CD4-positive, alpha-beta memory T cell (primary cell): ENCODE measurements at places on chromosomes 2 and 18. TPM values are rescaled to one million over a fixed set of nuclear protein-coding genes. Genes with fewer than 3 reads are reported as not detected.

- no peaks in the 10 kb centered on the region for H3K4me1 ChIP-seq
- DNase-seq = no peak
- H3K36me3 ChIP-seq = no peaks in the 10 kb centered on the region
- no peak overlapping the region for H3K4me3 ChIP-seq
These were observed 343.5 kb downstream of the MTX2 start for GRCh38 chr2:176612736-176613135.

- H3K27ac ChIP-seq = no peak overlapping the region
- no peak overlapping the region for H3K4me3 ChIP-seq
- no peaks in the 10 kb centered on the region for H3K27me3 ChIP-seq
- H3K4me1 ChIP-seq = no peaks in the 10 kb centered on the region
- no peaks in the 10 kb centered on the region for H3K36me3 ChIP-seq
These were observed 229.9 kb downstream of the ACKR3 start for GRCh38 chr2:236799391-236800026.

DNA sequence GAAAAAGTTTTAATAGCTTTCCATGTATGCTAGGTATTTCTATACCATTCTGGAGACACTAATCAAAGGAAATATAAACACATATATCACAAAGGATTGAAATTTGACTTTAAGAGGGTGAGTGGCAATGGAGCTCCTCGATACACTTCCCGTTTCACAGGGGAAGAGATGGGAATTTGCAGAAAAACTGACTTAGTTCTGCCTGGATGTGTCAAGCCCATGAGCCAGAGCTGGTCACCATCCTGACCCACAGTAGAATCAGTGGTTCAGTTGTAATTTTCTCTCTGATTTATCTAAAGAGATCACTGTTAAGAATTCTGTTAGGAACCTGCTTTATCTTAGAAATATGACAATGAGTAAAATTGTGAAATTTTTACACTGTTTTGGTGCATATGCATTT is 34.2 kb downstream of the PLCL1 start:
- no peaks in the 10 kb centered on the region for H3K27me3 ChIP-seq
- H3K4me1 ChIP-seq = peaks cover 45% of the 10 kb centered on the region
- H3K36me3 ChIP-seq = no peaks in the 10 kb centered on the region
- peak overlapping the region; percentile 50 for H3K27ac ChIP-seq
- DNase-seq = no peak

- H3K36me3 ChIP-seq = peaks cover 8% of the 10 kb centered on the region
- H3K27me3 ChIP-seq = no peaks in the 10 kb centered on the region
- H3K4me1 ChIP-seq = peaks cover 56% of the 10 kb centered on the region
- no peak for DNase-seq
- H3K4me3 ChIP-seq = no peak overlapping the region
These were observed 4.9 kb downstream of the CEP192 start for GRCh38 chr18:12995952-12996477.

DNA sequence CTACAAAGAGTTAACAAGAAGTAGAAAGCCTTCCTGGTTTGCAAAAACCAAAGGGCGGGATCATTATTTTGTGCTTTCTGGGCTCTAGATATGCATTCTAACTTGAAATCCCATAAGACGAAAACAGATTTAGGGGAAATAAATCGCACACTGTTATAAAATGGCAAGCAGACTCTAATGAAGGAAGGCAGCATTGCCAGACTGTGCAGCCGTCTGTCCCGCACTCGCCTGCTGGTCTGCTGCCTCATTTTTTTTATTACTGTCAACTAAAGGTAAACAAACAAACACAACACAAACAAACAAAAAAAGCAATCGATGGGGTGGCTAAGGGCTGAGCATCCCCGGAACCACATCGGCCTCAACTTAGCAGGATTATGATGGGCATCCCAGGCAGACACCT is 24.4 kb downstream of the ZNF521 start:
- no peaks in the 10 kb centered on the region for H3K27me3 ChIP-seq
- DNase-seq = no peak
- H3K4me3 ChIP-seq = no peak overlapping the region
- no peaks in the 10 kb centered on the region for H3K4me1 ChIP-seq

DNA sequence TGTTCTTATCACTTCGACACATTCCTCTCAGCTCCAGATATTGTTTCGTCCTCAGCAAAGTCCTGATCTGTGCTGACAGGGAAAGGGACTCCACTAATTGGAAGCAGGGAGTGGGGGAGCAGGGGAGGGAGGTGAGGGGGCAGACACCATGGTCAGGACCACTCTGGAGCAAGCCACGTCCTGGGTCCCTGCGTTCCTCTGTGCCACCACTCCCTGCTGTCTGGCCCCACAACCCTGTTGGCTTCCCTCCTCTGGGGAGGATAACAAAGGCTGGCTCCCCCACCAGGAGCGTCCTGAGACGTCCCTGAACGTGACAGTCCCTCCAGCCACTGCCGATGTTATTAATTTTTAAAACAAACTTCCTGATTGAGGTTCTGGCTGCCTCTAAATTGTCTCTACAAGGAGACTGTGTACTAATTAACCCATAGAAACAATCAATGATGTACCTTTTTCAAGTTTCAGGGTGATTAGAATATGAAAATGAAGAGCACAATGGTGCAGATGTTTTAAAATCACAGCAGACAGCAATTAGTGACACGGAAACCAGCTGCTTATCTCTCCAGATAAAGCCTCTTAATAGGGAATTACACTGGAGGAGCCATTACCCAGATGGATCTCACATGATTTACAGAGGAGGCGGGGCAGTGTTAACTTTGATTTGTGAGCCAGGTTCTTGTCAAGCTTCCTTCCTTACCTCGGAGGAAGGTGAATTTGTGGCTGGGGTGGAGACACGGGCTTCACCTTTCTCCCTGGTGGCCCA is 257.5 kb downstream of the SETBP1 start:
- no peaks in the 10 kb centered on the region for H3K4me1 ChIP-seq
- no peaks in the 10 kb centered on the region for H3K36me3 ChIP-seq
- DNase-seq = no peak
- no peaks in the 10 kb centered on the region for H3K27me3 ChIP-seq
- no peak overlapping the region for H3K4me3 ChIP-seq

GRCh38 chr2:172836827-172837226 is 101.2 kb downstream of the RAPGEF4 start:
- no peaks in the 10 kb centered on the region for H3K36me3 ChIP-seq
- no peak overlapping the region for H3K27ac ChIP-seq
- no peak for DNase-seq
- H3K4me3 ChIP-seq = no peak overlapping the region
- no peaks in the 10 kb centered on the region for H3K27me3 ChIP-seq

- no peaks in the 10 kb centered on the region for H3K4me1 ChIP-seq
- no peaks in the 10 kb centered on the region for H3K27me3 ChIP-seq
- no peaks in the 10 kb centered on the region for H3K36me3 ChIP-seq
- H3K4me3 ChIP-seq = no peak overlapping the region
These were observed 140.7 kb downstream of the ACOXL start for GRCh38 chr2:110873056-110873502.

DNA sequence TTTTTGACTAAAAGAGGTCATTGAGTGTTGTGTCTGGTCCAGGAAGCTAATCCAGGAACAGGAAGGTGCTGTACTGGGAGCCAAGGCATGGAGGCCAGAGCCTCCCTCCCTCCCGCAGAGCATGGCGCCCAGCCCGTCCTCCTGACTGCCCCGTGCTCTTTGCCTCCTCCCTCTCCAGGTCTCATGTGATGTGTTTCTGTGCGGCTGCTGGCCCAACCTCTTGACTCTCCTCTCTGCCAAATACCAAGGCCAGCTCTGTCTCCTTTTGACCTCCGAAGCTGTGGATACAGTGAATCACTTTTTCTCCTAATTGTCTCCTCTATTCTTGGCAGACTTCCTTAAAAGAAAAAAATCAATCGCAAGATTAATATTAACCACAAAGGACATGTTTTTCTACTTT is 284.1 kb downstream of the PHLPP1 start:
- H3K36me3 ChIP-seq = no peaks in the 10 kb centered on the region
- H3K4me3 ChIP-seq = no peak overlapping the region
- H3K27ac ChIP-seq = no peak overlapping the region
- no peaks in the 10 kb centered on the region for H3K27me3 ChIP-seq
- no peaks in the 10 kb centered on the region for H3K4me1 ChIP-seq

GRCh38 chr2:203869223-203870042 is 1.9 kb downstream of the CTLA4 start:
- peaks cover 79% of the 10 kb centered on the region for H3K4me1 ChIP-seq
- peaks cover 13% of the 10 kb centered on the region for H3K36me3 ChIP-seq
- peak; percentile 80 for DNase-seq
- H3K27ac ChIP-seq = peak overlapping the region; percentile 59

GRCh38 chr2:42838133-42838532 is 45.8 kb upstream of the HAAO start:
- H3K4me1 ChIP-seq = no peaks in the 10 kb centered on the region
- H3K36me3 ChIP-seq = no peaks in the 10 kb centered on the region
- no peak overlapping the region for H3K4me3 ChIP-seq
- H3K27ac ChIP-seq = no peak overlapping the region

- peaks cover 67% of the 10 kb centered on the region for H3K4me1 ChIP-seq
- no peaks in the 10 kb centered on the region for H3K36me3 ChIP-seq
- H3K27me3 ChIP-seq = no peaks in the 10 kb centered on the region
- H3K27ac ChIP-seq = peak overlapping the region; percentile 93
- DNase-seq = peak; percentile 90
These were observed 16.1 kb downstream of the WNT10A start for GRCh38 chr2:218896501-218897393.

GRCh38 chr2:144515696-144516410 is 4.1 kb downstream of the ZEB2 start:
- H3K27ac ChIP-seq = peak overlapping the region; percentile 52
- H3K4me3 ChIP-seq = peak overlapping the region; percentile 33
- no peaks in the 10 kb centered on the region for H3K36me3 ChIP-seq
- H3K27me3 ChIP-seq = peaks cover 25% of the 10 kb centered on the region

DNA sequence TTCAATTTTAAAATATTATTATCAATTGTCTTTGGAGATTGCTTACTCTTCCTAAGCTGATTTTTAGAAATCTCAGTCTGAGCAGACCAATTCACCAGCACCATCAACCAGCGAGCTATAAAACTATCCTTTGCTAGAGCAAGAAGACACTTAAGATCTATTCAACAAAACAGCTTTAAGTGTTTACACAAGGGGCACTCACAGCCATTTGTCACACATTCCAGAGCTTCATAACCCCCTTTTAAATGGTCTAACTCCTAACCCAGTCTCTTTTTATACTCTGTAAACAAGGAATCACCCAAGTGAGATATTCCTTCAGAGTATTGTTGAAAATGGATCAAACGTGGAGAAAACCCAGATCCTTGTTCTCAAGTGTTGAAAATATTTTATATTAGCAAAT is 1294.1 kb upstream of the CHAC2 start:
- no peaks in the 10 kb centered on the region for H3K27me3 ChIP-seq
- H3K27ac ChIP-seq = no peak overlapping the region
- no peak overlapping the region for H3K4me3 ChIP-seq
- no peaks in the 10 kb centered on the region for H3K36me3 ChIP-seq
- H3K4me1 ChIP-seq = no peaks in the 10 kb centered on the region

CKAP2L gene
- not detected for total RNA-seq

FAM237A gene
- total RNA-seq = not detected

SPC25 gene
- 0.33 TPM for total RNA-seq

TEX261 gene
- total RNA-seq = 70.0 TPM

CCL20 gene
- total RNA-seq = 3.2 TPM

PROKR1 gene
- total RNA-seq = not detected

MAP2 gene
- total RNA-seq = 0.47 TPM
